ENCODE measurements at places on chromosomes 6 and 20.
A peak's percentile ranks its signal among the peaks of the same experiment; 100 is the strongest.

DNA sequence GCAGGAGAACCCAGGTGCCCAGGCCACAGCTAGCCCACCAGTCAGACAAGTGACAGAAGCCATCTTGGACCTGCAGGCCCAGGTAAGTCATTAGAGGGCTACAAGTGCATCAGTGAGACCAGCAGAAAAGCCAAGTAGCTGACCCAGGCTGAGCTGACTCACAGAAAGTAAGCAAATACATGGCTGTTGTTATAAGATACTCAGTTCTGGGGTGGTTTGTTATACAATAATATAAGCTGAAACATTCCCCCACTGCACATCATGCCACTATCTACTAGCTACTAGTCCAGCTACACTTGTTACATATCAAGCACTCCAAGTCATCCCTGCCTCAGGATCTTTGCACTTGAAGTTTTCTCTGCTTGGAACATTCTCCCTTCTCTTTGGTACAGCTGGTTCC is 10.0 kb downstream of the DYNLT2 start:
- DNase-seq = no peak

DNA sequence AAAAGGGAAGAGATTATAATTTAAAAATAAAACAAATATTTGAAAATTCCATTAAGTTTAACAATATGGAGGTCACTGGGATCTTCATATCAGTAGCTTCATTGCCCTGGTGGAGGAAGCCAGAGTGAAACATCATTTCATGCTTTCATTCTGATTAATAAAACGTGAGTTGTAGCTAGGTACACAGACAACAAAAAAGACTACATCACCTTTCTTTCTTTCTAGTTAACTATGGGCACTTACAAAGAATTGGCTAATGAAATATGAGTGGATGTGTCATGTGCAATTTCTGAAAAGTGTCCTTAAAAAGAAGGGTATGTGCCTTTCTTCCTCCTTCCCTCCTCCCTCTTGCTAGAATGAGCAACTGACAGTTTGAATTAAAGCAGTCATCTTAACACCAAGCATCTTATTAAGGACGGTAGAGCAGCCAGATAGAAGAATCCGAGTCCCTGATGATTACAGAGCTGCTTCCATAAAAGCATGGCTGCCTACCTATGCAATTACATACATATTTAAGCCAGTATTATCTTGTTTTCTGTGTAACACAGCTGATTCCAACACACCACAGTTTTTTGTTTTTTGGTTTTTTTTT is 3.4 kb downstream of the SERAC1 start:
- no peak for DNase-seq

DNA sequence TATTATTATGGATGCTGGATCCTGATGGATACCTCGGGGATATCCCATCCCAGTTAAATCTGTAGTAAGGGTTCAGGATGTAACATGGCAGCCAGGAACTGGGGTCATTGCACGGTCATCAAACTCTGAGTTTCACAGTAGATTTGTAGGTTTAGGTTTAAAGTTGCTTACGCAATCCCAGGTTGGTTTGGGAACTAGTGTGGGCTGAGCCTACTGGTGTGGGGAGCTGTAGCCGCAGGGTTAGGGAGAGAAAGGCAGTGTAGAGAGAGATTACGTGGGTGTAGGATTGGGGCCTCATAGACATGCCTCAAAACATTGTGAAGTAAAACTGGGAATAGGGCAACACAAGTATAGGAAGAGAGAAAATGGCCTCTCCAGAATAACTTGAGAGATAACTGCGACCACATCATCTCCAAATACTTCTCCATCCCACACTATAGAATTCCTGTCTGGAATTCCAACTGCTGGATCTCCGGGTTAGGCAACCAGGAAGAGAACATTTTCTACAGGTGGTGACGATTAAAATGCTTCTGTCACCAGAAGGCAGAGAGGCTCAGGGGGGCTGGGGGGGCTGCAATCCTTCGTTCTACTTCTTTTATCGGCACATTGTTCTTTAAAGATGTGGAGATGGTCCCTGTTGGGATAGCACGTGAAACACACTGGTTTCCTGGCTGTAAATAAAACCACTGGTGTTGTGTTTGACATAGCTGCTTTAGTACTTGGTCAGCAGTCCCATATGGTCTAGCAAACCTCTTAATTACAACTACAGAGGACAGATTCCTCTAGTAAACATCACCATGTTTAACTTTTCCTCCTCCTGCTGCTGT is 44.9 kb upstream of the TMEM170B start:
- DNase-seq = no peak

DNA sequence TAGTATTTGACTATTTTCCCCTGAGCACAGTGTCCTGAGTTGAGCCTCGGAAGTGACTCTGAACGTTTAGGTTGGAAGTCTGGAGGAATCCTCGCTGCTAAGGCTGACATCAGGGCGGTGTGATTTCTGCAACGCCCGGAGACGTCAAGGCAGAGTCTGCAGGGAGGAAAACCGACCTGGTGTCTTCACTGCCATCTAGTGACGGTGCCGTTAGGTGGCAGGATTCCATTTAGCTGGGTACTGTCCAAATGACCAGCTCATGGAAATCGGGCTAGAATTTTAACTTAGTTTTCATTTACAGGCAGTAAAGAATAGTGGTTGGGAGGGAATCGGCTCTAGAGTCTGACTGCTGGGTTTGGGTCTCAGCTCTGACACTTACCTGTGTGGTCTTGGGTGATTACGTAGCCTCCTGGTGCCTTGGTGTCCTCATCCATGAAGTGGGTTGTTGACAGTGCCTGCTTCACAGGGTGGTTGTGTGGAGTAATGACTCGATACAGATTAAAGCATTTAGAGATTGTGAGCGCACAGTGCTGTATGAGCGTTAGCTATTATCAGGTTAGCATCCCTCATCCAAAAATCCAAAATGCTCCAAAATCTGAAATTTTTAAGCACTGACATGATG is 35.0 kb downstream of the FOXF2 start:
- DNase-seq = peak; percentile 20

GRCh38 chr6:25874118-25874517 is at the start of gene SLC17A3:
TSS of gene SLC17A3 (minus strand) at chr6:25874243. CDS start at chr6:25868387, 5,856 bp downstream.
- DNase-seq = no peak

DNA sequence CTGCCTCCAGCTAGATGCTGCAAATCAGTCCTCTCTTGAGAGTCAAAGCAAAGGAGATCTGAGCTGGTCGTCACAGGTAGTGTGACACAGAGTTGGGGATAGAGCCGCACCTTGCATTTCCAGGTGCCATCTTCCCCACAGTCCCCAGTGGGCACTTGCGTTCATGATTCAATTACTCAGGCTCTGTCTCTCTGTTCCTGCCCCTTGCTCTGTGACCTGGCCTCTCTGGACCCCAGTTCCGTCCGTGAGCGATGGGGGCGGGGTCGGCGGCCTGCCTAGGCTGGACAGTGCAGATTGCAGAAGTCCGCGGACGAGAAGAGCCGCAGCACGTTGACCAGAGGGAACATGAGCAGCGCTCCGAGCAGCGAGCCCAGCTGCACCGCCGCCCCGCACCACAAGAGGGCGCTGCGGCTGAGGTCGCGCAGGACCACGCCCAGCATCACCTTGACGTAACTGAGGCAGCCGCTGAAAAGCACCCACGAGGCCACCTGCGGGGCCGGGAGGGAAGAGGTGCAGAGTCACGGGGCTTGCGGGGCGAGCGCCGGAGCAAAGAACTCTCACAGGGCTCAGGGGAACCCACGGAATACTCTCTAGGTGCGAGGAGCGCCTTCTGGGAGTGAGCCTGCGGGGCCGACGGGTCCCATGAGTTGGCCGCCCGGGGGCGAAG is 7.4 kb downstream of the SLC52A3 start:
- no peak for DNase-seq

GRCh38 chr6:151690768-151691562 is 116.5 kb upstream of the ESR1 start:
- DNase-seq = peak; percentile 33

- DNase-seq = no peak
Observed at GRCh38 chr6:56640374-56640773, 2.3 kb downstream of the DST start.

- DNase-seq = no peak
Observed at GRCh38 chr6:5248302-5249098, 12.2 kb downstream of the LYRM4 start.

DNA sequence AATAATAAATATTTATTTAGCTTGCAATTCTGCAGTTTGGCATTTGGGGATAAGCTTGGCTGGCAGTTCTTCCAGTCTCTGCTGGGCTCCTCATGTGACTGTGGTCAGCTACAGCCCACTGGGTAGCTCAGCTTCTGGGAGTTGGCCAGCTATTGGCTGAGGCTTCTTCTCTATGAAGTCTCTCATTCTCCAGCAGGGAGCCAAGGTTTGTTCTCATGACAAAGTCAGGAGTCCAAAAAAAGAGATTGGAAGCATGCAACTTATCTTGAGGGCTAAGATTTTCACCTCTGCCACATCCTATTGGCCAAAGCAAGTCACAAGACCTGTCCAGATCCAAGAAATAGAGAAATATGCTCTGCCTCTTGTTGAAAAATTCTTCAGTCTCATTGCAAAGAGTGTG is 94.6 kb downstream of the SNAP25 start:
- no peak for DNase-seq

DNA sequence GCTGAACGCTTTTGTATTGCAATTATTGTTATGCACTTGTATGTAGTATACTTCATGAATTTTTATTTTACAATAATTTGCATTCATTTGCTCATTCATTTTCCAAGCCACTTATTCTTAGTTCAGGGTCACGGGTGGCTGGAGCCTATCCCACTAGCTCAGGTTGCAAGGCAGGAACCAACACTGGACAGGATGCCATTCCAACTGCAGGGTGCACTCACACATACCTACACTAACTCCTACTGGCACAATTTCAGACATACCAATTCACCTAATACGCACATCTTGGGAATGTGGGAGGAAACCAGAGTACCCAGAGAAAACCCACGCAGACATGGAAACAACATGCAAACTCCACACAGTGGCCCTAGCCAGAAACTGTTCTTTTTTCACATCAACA is 61.8 kb downstream of the LMBRD1 start:
- no peak for DNase-seq

DNA sequence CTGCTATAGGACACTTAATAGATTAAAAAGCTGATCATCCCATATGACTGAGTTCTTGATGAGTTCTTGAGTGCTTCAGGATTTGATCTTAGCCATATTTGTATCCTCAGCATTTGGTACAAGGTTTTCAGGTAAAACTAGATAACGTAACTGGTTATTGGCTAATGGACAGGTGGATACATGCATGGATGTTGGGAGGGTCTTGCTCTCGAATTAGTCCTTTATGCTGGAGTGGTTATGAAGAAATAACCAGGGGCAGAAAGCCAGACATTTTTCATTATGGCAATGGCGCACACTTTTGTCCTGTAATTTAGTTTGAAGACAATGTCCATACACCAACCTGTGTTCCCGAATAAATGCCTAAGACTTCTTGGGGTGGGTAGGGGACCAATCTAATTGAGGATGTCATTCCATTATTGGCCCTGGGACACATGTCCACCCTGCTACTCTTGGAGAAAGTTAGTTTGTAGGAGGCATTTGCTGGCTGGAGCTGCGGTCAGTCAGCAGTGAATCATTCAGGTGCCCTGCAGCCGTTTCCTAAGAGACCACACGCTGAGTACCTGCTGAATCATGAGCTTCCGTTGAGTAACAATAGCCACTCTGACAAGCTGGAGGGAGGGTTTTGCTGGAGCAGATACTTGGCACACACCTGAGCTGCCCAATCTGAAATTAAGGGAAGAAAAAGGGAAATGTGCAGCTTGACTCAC is 194.4 kb downstream of the FOXA2 start:
- no peak for DNase-seq

DNA sequence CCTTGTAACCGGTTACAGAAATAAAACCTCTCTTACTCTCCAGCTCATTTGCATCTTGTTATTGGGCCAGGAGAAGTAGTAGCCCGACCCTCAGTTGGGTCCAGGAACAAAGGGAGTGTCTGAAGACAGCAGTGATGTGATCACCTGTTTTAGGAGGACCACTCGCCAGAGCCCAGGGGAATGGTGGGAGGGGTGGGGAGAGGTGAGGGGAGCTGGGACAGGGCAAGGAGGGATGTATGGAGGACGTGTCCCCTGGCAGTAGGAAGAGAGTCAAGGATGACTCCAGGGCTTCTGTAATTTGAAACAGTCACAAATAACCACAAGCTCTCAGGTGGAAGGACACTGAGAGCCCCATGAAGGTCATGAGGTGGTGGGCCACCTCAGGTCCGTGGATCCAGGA is 1.4 kb upstream of the PCMTD2 start:
- no peak for DNase-seq

DNA sequence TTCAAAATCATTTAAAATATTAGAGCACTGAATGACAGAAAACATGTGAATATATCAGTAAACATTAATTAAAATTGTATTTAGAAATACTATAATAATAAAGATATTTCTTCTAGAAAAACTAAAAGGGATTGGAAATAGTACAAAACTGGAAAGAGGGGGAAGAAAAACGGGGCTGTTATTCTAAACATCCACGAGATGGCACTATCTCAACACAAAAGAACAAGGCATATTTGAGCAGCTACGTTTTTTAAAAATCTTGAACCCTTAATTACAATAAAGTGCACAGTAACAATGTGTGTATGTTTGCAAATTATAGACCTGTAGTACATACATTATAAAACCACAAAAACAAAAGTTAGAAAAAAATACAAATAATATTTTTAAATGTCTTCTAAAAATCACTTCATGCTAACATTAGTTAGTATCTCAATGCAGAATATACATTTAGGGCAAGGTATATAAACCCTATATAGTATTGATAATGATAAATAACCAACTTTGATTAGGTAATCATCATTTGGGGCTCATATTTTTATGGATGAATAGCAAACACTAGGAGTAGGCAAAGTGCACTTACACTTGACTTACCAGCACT is 42.5 kb upstream of the PNISR start:
- peak; percentile 15 for DNase-seq

DNA sequence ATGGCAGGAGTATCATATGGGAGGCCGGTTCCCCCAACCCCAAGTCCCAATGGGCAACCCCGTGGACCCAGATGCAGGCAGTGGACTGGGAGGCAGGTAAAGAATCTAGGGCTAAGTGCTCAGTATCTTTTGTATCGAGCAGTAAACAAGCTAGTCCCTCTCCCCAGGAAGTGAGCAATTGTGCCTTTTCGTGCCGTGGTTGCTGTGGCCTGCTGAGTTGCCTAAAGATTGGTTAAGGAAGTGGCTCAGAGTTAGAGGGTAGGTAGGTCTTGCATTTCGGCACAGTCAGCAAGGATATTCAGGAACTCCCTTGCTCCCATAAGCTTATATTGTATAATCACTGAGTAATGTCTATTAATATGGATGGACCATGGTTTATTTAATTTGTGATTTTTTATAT is 1.3 kb upstream of the DNAH8 start:
- DNase-seq = no peak

- no peak for DNase-seq
Observed at GRCh38 chr6:33710296-33711121, 991 bp downstream of the UQCC2 start.

DNA sequence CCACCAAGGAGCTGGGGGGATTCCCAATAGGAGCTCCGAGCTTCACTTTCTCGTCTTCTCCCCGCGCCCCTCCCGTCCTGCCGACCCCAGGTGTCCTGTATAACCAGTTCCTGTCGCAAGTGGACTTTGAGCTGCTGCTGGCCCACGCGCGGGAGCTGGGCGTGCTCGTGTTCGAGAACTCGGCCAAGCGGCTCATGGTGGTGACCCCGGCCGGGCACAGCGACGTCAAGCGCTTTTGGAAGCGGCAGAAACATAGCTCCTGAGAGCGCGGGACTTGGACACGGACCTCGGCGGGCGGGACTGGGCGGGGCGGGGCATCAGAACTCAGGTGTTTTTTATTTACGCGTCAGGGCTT is 340 bp upstream of the VARS2 start:
- DNase-seq = no peak

Measured in globus pallidus (tissue), 1 donor.